ENCODE measurements at places on chromosomes 4 and X.
A peak's percentile ranks its signal among the peaks of the same experiment; 100 is the strongest.

DNA sequence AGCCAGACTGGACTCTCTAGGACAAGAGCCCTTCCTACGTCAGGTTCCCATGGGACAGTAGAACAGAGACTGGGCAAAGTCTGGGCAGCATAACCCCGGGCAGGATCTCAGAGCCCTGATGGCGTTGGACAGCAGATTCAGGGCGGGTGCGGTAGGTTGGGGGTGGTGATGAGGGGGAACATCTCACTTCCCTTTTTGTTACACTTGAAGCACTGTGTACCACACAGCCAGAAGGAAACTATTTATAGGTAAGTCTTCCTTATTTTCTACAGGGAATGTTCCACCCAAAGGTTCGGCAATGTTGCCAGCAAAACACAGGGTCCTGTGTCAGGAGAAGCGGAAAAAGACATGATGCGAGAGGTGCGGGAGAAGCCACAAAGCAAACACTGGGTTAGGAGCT, 54.3 kb downstream of the TSC22D3 start:
- DNase-seq: no peak

- DNase-seq: no peak
These were observed 40.6 kb upstream of the CYP2U1 start for GRCh38 chr4:107890779-107891178.

DNA sequence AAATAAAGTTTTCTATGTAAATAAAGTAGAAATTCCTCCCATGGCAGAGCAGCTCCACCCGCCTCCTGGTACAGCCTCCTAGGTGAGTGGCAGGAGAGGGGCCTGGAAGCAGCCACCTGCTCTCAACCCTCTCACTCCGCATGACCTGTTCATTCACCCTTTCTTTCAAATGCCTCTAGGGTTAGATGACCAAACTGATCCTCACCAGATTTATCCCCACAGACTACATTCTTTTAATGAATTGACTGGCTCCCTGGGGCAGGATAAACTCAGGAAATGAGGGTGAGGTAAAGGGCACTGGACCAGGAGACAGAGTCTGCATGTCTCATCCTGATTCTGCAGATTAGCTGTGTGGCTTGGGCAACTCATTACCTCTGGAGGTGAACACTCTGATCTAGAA, 32.6 kb upstream of the NKX6-1 start:
- no peak for DNase-seq

- no peak for DNase-seq
These were observed 32.4 kb upstream of the SORCS2 start for GRCh38 chr4:7159923-7160322.

- DNase-seq: no peak
These were observed 376.6 kb upstream of the EMCN start for GRCh38 chr4:100894339-100894870.

DNA sequence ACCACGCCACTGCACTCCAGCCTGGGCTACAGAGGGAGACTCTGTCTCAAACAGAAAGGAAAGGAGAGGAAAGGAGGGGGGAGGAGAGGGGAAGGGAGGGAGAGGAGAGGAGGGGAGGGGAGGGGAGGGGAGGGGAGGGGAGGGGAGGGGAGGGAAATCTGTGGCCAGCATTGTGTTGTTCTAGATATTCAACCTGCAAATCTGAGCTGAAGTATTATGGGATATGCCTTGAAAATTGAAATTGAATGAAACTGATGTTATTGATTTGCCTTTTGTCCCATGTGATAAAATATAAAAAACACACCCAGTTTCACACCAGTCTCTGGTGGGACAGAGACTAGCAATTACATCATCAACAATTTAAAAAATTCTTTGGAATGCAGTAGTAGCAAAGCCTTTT, 1.5 kb downstream of the SMIM31 start:
- no peak for DNase-seq

- DNase-seq: no peak
These were observed 99.2 kb upstream of the TENM3 start for GRCh38 chr4:182143822-182144625.

DNA sequence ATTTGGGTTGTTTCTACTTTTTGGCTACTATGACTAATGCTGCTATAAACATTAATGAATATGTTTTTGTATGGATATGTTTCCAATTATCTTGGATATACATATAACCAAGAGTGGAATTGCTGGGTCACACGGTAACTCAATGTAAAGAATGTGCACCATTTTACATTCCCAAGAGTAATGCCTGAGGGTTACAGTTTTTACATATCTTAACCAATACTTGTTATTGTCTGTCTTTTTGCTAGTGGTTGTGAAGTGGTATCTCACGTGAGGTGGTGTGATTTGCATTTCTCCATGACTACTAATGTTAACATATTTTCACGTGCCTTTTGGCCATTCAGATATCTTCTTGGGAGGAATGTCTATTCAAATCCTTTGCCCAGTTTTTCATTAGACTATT, 200.3 kb upstream of the MAB21L2 start:
- no peak for DNase-seq

GRCh38 chr4:87339440-87339839, 16.8 kb upstream of the HSD17B13 start:
- DNase-seq: no peak

- no peak for DNase-seq
These were observed 10.2 kb downstream of the GASK1B start for GRCh38 chr4:158162631-158163030.

DNA sequence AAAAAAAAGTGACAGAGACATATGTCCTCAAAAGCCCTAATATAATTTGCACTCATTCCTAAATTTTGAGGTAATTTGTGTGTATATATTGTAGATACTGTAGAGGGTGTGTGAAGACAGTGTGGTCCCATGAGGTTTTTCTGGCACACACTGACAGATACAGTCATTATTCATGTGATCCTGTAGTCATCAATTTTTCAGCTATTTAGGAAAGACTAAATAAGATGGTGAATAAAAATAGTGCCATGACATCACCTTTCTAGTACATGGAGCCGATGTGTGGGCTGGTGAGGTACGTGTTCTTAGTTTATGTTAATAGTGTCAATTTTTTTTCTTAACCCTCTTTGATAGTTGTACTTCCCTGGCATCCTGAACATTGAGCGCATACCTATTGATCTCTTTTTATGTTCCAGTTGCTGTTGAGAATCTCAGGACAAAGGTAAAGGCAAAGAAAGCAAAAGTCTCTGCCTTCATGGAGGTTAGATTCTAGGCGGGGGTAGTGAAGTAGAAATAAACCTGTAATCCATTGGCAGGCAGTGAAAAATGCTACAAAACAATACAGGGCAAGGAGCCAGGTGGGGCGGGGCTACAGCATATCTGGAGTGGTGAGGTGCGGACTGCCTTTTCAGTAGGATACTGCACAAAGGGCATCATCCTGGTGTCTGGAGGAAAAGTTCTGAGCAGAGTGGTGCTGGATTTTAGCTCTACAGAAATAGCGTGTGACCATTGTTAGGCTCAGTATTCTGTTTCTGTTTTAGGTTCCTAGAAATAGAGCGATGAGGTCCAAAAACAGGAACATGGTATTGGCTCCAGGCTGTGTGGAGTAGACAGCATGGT, 93.8 kb downstream of the ARHGAP10 start:
- DNase-seq: no peak

GRCh38 chr4:38667085-38667893, 3.3 kb downstream of the KLF3 start:
- DNase-seq: no peak

DNA sequence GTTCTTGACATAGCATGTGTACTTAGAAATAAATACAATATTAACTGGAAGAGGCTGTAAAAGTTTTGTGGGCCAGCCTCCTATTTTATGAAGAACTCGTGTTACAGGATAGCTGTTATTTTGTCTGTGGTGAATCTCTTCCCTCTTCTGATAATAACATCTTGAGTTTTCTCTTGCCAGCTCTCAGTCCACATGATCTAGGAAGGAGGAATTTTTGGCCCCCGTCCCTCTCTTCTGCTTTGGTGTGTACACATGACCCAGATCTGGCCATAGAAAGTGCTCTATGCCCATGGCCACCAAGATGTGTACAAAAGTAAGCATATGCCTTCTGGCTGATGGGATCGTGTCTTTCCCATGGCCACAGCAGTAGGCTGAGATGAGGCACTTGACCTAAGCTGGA, 108.0 kb upstream of the LEF1 start:
- no peak for DNase-seq

DNA sequence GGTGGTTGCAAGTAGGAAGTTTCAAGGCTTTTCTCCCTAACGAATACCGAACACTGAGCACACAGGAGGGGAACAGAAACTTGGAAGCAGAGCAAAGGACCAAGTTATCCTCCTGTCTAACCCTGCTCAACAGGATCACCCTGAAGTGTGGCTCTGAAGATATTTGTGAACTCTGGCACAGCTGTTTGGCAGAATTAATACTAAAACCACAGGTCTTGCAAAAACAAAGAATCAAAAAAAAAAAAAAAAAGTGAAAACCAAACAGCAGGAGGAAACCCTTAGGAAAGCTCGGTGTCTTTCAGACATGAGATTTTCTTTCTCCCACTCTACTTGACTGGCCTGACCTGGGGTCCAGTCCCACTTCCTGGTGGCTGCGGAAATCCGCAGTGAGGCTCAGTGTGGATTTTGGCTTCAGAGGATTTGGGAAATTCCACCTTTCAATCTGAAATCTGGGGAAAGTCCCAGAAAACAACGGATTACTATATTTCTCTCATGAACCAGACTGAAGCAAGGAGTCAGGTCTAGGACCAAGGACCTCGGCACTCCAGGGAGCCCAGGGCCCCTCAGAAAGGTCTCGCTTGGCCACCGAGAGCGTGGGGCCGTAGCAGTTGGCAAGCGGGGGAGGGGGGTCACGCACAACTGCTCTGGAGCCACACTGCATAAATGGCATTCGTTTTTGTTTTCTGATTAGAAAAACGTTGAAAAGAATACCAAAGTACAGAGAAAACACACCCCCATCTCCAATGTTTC, 867 bp downstream of the TIFA start:
- no peak for DNase-seq

GRCh38 chrX:11899091-11899490, 141.1 kb downstream of the MSL3 start:
- DNase-seq: no peak

- DNase-seq: no peak
These were observed 94.1 kb upstream of the GK2 start for GRCh38 chr4:79502081-79502480.

DNA sequence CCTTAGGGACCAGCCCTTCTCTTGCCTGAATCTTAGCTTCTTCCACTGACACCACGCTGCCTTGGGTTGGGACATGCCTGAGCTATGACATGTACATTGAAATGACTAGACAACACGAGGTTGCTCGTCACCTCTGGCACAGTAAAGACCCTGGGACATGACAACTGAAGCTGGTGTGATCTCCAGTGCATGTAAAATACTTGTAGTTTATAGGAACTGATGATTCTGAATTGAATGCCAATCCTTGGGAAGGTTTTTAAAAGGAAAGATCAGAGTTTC, 100.7 kb upstream of the PGRMC2 start:
- no peak for DNase-seq

GRCh38 chrX:132622130-132622529, 133.3 kb upstream of the MBNL3 start:
- no peak for DNase-seq

DNA sequence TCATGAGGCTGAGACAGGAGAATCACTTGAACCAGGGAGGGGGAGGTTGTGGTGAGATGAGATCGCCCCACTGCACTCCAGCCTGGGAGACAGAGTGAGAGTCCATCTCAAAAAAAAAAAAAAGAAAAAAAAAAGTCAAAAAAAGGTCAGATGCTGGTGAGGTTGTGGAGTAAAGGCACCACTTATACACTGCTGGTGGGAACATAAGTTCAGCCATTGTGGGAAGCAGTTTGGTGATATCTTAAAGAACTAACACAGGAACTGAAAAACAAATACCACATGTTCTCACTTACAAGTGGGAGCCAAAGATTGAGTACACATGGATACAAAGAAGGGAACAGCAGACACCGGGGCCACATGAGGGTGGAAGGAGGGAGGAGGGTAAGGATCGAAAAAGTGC, 149.0 kb downstream of the PHF8 start:
- DNase-seq: no peak

DNA sequence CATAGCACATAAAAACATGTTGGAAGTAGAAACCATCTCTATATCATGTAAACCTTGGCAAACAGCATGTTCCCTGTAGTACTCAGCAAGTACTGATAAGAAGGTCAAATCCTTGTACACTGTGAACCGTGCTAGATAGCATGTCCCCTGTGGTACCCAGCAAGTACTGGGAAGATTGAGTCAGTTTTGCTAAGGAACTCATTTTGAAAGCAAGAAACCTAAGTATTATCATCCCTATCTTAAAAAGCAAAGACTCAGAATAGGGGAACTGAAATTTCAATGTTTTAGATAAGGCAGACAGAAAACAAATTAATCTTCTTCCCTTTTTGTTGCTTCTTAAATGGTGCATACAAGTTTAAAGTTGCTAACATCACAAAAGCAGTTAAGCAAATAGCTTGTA, 180.2 kb downstream of the RBM46 start:
- DNase-seq: no peak

- no peak for DNase-seq
These were observed 5.1 kb downstream of the ELF4 start for GRCh38 chrX:130105244-130105643.

DNA sequence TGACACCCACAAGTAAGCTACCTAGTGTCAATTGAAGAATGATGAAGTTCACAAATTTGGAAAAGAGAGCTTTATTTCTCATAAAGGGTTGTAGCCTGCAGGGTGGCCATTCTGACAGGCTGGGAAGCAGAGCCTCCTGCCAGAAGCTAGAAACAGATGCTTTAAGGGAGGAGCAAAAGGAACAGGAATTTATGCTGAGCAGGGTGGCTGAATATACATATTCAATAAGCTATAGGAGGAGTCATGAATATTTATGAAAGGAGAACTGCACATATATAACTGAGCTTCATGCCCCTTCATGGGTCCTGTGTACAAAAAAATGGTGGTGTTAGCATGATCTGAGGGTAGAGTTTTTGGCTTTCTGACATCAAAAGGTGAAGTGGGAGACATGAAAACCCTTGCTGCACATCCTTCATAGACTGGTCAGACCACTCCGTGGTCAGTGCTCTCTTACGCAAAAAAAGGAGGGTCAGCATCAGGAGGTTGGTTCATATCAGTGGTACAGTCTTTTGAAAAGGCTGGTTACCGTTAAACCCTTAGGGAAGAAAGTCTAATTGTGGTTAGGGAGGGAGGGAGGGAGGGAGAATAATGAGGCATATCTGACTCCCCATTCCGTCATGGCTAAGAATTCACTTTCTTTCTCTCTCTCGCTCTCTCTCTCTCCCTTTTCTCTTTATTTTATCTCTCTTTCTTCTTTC, 121.4 kb downstream of the LUZP4 start:
- no peak for DNase-seq

DNA sequence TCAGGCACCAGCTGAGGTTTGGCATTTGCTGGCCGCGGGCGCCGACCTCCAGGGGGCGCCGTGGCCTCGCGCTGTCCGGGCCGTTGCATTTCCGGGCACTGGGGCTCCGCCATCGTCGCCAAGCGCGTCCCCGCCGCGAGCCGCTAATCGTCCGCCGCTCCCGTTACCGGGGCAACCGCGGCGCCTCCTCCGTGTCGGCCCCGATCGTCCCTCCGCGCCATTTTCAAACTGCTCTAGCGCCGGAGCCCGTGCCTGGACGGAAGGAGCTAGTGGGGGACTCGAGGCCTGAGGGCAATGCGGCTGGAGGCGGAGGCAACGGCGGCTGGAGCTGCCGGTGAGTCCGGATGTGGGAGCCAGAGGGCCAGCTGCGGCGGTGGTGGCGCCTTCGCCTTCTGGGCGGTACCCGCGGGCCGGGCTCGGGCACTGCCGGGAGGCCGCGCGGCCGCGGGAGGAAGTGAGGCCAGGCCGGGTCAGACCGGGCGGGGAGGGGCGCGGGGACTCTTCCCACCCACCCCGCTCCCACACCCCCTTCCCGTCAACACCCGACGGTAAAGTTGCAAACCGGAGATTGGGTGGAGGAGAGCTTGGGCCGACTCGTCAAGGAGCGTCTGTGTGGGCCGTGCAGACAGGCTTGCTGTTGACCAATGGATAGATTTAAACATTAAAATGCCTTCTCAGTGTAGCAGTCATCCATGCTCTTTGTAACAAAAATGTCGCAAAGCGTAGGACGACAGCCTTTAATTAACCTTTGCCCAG, at the start of gene CEP135:
CEP135 (plus strand) TSS at position 220 of the 756 bp plus-strand sequence. CDS start 3,186 bp downstream, outside the sequence.
- DNase-seq: peak; percentile 73
